ENCODE measurements at places on chromosomes 6 and 20. TPM values are rescaled to one million over a fixed set of nuclear protein-coding genes. Genes with fewer than 3 reads are reported as not detected.

The RIMS1 gene
- 2.0 TPM for total RNA-seq

The SLC44A4 gene
- 0.24 TPM for total RNA-seq

The RNF8 gene
- total RNA-seq = 17.8 TPM

The ARFGEF3 gene
- 18.4 TPM for total RNA-seq

DNA sequence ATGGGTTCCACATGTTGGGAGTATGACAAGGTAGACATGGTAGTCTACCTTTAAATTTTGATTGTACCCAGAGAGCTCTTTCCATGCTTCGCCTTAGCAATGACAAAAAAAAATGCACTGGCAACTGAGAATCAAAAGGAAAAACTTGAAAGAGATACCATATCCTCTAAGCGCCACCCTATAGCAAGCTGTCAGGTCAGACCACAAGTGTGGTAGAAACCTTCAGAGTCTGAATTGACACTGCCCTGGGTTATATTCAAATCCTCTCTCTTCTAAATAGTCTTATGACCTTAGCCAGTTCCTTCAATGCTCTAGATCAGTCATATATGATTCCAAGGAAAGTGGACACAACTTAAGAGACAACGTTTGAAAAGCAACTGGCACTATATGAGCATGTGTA, 45.6 kb upstream of the SMLR1 start:
- DNase-seq = no peak

GRCh38 chr6:110661414-110661813, 153.9 kb downstream of the CDK19 start:
- DNase-seq = no peak

Measured in psoas muscle (tissue), 8 donors.